ENCODE measurements at places on chromosomes 7 and 10.

DNA sequence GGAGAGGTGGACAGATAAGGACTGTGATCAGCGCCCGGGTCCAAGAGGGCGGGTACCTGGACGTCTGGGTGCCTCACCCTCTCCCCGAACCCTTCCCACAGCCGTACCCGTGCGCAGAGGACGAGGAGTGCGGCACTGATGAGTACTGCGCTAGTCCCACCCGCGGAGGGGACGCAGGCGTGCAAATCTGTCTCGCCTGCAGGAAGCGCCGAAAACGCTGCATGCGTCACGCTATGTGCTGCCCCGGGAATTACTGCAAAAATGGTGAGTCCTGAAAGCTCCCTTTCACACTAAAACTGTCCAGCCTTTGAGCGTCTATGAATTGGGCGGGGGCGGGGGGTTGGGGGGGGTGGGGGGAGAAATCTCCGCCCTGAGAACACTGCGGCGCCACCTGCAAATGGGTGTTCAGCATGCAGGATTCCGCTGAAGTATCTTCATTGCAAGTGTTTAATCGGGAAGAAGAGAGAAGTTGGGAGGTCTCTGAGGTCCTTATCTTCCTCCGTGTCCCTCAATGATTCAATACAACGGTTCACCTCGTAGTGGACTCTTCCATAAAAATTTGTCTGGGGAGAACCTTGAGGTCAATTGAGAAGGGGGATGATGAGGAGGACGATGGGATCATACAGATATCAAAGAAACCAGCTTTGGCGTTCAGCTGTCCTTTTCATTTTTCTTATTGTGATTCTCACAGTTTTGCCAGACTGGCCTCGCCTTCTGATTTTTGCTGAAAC is 906 bp downstream of the DKK1 start:
- no peak for DNase-seq

- DNase-seq, result no peak
These were observed 224.2 kb downstream of the PLXNA4 start for GRCh38 chr7:132351954-132352499.

GRCh38 chr10:34505338-34505737 is 309.8 kb downstream of the PARD3 start:
- DNase-seq, result no peak

GRCh38 chr7:116968631-116969030 is 15.3 kb downstream of the ST7 start:
- DNase-seq, result no peak

GRCh38 chr7:123787220-123788007 is 38.6 kb upstream of the WASL start:
- DNase-seq, result no peak

- no peak for DNase-seq
These were observed 411.7 kb downstream of the TCERG1L start for GRCh38 chr10:130899856-130900255.

GRCh38 chr10:124285587-124286527 is 132.9 kb downstream of the OAT start:
- no peak for DNase-seq

DNA sequence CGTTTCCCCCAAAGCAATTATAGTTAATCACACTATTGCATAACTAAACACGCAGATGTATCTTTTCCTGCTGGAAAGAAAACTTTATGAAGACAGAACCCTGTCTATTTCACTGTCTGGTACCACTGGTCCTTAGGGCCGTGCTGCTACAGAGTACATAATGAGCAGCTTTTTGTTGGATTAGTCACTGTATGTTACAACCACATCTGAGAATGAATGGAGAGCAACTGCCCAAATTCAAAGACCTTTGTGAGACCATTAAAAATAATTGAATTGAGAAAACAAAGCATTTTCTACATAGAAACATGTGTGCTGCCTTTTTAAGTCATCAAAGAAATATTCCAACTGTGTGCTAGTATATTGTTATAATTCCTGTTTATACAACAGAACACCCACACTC is 111.3 kb upstream of the SORCS1 start:
- DNase-seq, result no peak

- no peak for DNase-seq
These were observed 52.6 kb downstream of the FGFBP3 start for GRCh38 chr10:91856637-91857036.

DNA sequence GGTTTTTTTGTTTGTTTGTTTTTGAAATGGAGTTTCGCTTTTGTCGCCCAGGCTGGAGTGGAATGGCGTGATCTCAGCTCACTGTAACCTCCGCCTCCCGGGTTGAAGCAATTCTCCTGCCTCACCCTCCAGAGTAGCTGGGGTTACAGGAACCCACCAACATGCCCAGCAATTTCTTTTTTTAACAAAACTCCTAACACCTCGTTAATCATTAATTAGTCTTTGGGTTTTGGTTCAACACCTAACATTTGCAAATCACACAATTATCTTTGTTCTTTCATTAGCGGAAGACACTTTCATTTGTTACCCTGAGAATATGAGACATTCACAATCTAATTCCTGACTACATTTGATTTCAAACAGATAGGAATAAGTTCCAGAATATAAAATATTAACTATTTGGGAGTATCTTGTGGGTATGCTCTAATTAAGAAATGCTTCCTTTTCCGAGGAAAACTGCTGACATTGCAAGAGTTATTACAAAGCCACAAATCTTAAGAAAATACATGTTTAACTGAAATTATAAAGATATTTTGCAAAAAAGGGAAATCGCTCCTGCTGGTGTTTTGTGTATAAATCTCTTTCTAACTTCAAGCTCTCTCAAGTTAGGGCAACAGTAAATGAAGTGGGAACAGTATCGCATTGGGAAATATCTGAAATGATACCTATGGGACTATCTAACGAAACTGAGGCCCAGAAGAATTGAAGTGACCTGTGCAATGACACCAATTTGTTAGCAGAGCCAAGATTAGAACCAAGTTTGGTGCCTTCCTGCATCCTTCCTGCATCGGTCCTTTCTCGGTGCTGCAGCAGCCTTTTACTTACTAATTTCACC is 1.2 kb upstream of the LSM8 start:
- DNase-seq, result no peak

- no peak for DNase-seq
These were observed 317.3 kb downstream of the TCERG1L start for GRCh38 chr10:130994191-130994590.

DNA sequence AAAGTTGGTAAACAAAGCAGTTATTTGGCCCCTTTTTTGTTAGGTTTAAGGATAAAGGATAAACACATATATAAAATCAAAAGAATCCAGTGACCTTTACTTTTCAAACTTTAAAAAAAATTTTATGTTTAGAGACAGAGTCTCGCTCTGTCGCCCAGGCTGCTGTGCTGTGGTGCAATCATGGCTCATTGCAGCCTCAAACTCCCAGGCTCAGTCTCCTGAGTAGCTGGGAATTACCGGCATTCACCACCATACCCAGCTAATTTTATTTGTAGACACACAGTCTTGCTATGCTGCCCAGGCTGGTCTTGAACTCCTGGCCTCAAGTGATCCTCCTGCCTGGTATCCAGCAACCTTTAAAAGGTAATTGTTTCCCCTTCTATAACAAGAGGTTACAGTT is 31.3 kb downstream of the GNA12 start:
- no peak for DNase-seq

DNA sequence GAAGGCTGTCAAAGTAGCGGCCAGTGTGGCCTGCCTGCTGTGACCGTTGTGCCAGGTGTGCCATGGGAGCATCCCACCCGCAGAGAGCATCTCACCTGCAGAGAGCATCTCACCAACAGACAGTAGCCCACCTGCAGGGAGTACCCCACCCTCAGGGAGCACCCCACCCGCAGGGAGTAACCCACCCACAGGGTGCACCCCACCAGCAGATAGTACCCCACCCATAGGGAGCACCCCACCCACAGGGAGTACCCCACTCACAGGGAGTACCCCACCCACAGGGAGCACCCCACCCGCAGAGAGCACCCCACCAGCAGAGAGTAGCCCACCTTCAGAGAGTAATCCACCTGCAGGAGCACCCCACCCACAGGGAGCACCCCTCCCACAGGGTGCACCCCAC is 476.5 kb downstream of the TCERG1L start:
- no peak for DNase-seq

DNA sequence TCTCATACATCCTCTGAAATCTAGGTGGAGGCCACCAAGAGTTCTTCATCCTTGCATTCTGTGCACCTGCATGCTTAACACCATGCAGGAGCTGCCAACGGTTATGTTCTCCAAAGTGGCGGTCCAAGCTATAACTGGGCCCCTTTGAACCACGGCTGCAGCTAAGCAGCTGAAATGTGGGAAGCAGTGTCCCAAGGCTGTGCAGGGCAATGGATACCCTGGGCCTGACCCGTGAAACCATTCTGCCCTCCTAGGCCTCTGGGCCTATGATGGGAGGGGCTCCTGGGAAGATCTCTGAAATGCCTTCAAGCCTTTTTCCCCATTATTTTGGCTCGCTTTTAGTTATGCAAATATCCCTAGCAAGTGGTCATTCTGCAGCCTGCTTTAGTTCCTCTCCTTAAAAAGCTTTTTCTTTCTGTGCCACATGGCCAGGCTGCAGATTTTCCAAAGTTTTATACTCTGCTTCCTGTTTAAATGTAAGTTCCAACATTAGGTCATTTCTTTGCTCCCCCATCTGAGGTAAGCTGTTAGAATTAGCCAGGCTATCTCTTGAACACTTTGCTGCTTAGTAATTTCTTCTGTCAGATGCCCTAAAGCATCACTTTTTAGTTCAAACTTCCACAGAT is 7.7 kb upstream of the GTPBP4 start:
- DNase-seq, result no peak

DNA sequence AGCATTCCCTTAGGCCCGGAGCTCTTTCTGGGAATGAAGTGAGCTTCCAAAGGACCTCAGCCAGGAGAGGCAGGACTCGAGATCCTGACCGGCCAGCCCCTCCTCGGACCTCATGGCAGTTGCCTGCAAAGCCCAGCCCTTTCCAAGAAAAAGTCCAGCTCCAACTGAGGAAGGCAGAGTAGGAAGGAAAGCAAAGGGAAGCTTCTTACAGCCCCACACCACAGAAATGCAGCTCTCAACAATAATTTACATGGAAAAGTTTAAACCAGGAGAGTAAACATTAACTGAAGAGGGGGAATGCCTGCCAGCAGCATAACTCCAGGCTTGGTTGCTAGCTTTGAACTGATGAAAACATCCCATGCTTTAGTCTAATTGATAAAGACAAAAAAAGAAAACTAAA is 153.9 kb upstream of the PFKP start:
- no peak for DNase-seq

- DNase-seq, result no peak
These were observed 219.6 kb downstream of the ELFN1 start for GRCh38 chr7:1889556-1890181.

DNA sequence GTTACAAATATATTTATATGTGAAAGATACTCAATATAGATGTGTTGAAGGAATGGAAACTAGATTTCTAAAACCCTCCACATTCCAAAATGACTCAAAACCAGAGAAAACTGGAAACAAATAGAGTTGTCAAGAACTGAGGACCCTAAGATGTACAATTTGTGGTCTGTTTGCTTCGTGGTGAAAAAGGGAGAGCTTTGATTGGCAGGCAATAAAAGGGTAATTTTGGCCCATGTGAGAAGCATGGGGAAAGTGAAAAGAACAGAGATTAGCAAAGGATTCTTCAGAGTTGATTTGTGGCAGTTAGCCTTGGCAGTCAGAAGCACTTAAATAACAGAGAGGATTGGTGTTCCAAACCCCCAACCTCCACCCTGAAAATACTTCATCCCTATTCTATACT is 37.1 kb upstream of the DKK1 start:
- no peak for DNase-seq

GRCh38 chr10:72009051-72009424 is 44.8 kb downstream of the CHST3 start:
- no peak for DNase-seq

GRCh38 chr7:608954-609353 is 89.3 kb upstream of the PDGFA start:
- DNase-seq, result no peak

- DNase-seq, result no peak
These were observed 534.5 kb downstream of the TNS3 start for GRCh38 chr7:47047384-47047783.

GRCh38 chr7:34928052-34928451 is 109.2 kb downstream of the DPY19L1 start:
- no peak for DNase-seq

DNA sequence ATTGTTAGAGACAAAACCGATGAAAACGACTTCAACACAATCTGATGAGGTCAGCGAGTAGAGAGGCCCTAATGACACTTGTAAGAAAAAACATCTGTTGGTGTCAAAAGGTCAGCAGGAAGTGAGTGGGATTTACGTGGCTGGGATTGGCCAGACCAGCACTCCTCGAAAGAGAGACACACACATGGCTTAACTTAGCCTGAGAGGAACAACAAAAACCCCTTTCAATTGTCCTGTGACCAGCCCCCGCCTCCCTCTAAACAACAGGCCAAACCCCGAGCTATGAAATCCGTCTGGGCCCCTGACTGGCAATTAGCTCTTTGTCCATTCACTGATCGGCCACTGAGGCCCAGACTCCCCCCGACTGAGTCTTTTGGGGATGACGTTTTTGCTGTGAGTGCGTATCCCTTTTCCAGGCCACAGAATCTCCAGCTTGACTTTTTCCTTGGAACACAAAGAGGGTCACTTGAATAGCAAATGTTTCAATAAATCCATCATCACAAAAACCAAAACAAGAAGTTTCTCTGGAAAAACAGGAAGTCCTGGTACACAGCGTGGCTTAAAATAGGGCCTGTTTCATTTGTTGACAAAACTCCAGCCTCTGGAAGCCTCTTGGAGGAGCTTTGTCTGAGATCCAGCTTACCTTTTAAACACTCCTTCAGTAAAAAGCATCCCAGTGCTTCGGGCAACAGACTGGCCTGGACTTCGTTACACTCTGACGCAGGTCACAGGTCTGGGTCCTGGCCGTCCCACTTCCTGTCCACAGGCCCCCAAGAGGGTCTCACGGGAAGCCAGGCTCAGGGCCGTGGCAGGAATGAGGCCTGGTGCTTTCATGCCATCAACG is 103.0 kb downstream of the CTBP2 start:
- no peak for DNase-seq

- no peak for DNase-seq
These were observed 2.9 kb downstream of the MIOS start for GRCh38 chr7:7569615-7570014.

GRCh38 chr10:79333513-79333912 is 13.8 kb upstream of the PPIF start:
- DNase-seq, result no peak

DNA sequence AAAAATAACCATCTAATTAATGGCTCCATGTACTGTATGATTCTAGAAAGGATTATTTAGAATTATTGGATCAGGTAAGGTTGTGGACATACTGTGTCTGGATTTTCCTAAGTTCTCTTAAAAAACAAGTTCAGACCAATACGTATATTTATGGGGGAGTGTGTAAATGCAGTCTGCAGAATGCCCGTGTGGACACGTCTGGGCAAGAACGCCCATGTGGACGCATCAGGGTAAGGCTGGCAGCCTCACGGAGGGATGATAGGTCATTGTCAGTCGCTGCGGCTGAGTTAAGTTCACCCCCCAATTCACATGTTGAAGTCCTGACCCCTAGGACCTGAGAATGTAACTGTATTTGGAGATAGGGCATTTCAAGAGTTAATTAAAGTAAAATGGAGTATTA is 160.0 kb upstream of the SHH start:
- no peak for DNase-seq

GRCh38 chr10:43273997-43274396 is 7.1 kb upstream of the RASGEF1A start:
- DNase-seq, result no peak

GRCh38 chr7:1597066-1597760 is 27.4 kb upstream of the PSMG3 start:
- DNase-seq, result no peak

Data from DMS 273 treated with DMSO at 0.1 percent for 48 hours (cell line).